Fibroblast of skin of right quadriceps (primary cell): ENCODE measurements at places on chromosomes 7 and 10.

- DNase-seq = peak; percentile 32
Measured at GRCh38 chr7:121341933-121342332, 13.1 kb downstream of the WNT16 start.

- no peak for DNase-seq
Measured at GRCh38 chr7:78578686-78579085, 780.1 kb downstream of the PHTF2 start.

GRCh38 chr7:47358944-47359588 lies 222.8 kb downstream of the TNS3 start:
- no peak for DNase-seq

DNA sequence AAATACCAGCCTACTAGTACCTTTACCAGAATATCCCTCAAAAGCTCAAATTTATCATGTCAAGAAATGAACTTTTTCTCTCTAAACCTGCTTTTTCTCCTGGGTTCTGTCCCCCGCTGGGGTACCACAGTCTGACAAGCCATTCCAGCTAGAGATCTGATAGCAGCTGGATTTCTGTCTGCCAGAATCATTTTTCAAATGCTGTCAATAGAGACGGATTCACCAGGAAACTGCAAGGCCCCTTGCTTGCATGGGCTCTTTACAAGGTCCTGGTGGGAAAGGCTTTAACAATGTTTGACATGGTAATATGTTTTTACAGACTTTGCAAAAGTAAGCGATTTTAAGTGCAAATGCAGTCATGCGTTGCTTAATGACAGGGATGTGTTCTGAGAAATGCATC lies 4.9 kb upstream of the ANXA11 start:
- no peak for DNase-seq

GRCh38 chr7:41237956-41238355 lies 464.9 kb downstream of the INHBA start:
- no peak for DNase-seq

DNA sequence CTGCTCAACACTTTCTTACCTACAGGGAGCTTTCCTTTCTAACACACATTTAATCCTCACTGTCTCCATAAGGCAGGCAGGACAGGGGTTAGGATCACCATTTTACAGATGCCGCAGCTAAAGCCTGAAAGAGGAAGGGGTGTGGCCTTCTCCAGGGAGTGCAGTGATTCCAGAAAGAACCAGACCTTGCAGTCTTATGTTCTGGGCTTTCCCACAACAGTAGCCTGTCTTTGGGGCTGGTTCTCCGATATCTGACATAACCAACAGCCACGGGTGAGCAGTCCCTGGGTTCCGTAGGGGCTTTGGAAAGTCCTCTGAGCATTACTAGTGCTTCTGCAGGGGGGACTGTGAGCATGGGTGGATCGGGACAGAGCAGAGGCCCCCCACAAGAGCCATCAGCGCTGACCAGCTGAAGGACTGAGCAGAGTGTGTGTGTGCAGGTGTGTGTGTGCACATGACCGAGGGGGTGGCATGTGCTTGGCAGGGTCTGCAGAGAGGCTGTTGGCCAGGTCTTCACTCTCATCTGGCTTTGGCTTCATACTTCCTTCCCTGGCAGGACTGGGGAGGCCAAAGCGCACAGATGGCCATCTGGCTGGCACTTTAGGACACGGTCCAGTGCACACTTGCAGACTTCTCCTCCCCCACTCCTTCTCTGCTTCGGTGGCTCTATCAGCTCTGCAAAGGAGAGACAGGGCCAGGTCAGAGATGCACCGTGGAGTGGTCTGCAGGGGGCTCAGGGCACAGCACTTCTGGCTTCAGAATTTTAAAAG lies 400.3 kb downstream of the RPS24 start:
- no peak for DNase-seq

GRCh38 chr10:20200758-20201157 lies 384.5 kb downstream of the PLXDC2 start:
- no peak for DNase-seq

GRCh38 chr7:139068544-139069399 lies 32.9 kb upstream of the ZC3HAV1L start:
- no peak for DNase-seq

DNA sequence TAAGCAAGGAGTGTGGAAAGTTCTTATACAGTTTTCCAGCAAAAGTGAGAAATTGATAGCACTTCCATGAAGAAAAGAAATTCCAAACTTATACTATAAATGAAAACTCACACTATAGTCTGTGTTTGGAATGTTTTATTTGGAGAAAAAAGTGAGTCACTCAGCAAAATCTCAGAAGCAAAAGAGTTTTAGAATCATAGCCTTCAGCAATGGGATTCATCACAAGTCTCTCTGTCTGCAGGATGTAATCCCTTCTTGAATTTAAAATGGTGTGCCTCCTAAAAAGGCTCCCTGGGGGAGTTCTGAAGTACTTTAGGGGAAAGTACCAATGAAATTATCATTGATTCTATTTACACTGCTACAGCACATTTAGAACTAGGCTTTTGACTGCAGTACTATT lies 756.4 kb downstream of the XPNPEP1 start:
- DNase-seq = no peak

DNA sequence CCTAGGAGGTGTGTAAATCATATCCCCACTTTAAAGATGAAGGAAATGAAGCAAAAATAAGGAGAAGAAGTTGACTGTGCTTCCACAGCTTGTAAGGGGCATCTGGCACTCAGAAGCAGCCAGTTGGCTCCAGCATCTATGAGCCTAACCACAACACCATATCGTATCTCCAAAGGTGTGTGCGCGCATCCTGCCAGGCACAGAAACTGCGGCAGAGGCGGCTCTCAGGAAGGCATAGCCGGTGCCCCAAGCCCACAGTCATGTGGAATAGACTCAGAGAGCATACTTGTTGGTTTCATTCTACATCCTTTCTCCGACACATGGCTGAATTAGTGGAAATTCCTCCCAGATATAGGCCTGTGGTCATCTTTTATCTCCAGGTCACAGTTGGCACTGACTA lies 423.9 kb downstream of the CALN1 start:
- DNase-seq = no peak

GRCh38 chr7:115678086-115678982 lies 352.2 kb downstream of the TFEC start:
- DNase-seq = peak; percentile 78

DNA sequence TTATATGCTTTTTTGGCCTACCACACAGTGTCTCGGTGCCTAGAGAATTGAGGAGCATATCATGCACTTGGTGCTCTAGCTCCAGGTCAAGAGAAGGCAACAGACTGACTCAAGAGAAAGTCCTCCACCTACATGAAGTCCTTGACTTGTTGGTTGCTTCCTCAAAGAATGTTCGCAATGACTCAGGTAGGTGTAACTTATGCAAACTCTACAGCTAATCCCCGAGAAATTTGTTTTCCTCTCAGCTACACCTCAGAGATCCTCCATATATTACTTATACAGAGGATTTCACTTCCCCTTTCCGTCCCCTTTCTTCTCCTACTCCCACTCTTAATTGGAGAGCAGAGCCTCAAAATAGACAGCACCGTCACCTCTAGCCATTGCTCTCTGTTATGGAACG lies 1013.1 kb downstream of the KCNMA1 start:
- no peak for DNase-seq

DNA sequence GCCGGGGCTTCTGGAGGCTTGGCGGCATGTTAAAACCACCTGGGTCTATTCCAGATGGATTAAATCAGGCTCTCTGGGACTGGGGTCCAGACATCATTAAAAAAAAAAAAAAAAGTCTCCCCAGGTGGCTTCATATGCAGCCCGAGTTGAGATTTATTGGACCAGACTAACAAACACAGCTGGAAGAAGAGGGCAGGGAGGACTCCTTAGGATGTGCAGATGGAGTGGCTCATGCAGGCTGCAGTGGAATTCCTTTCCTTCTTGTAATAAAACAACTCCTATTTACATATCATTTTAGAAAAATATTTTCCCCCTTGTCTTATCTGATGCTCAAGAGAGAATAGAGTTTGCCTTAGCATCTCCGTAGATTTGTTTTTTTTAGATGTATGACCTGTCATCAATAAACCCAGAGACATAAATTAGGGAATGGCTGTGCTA lies 238.1 kb downstream of the CAMK1D start:
- DNase-seq = peak; percentile 18

GRCh38 chr10:15789793-15790525 lies 70.2 kb upstream of the ITGA8 start:
- DNase-seq = peak; percentile 91

GRCh38 chr7:72042855-72043254 lies 369.3 kb downstream of the CALN1 start:
- DNase-seq = peak; percentile 73

DNA sequence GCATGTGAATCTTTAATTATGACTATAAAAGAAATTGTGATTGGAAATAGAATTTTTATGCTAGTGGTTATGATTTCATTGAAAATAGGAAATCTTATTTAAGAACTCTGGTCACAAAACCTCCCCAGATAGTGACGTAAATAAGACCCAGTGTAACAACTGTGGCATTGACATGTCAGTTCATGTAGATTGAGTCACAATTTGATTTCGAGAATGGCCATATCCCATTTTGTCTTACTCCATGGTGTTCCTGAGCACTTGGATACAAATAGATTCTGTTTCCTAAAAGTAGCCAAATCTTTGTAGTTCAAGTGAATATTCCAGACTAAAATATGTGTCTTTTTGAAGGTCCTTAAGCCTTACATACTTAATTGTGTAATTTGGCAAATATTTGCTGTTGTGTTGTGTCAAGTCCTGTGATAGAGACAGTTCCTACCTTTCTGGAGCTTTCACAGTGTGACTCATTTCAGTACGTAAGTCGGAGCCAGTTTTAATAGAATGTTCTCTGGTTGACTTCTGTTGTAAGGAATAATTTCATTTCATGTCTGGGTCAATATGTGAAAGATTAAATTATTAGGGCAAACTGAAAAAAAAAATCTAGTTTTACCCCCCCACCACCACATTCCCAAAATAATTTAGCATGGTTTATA lies 37.1 kb upstream of the TOMM7 start:
- no peak for DNase-seq

- DNase-seq = peak; percentile 14
Measured at GRCh38 chr10:19488592-19489280, 327.5 kb upstream of the PLXDC2 start.

DNA sequence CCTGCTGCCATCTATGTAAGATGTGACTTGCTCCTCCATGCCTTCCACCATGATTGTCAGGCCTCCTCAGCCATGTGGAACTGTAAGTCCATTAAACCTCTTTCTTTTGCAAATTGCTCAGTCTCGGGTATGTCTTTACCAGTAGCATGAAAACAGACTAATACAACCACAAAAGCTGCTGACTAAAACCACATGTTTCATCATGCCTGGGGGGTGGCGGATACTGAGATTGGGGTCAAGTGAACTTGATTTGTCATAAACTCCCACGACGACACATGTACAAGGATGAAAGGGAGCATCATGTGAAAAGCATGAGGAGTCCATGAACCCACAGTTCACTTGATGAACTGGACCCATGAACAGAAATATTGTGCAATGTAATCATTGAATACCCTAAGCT lies 134.9 kb upstream of the ANK3 start:
- peak; percentile 89 for DNase-seq

DNA sequence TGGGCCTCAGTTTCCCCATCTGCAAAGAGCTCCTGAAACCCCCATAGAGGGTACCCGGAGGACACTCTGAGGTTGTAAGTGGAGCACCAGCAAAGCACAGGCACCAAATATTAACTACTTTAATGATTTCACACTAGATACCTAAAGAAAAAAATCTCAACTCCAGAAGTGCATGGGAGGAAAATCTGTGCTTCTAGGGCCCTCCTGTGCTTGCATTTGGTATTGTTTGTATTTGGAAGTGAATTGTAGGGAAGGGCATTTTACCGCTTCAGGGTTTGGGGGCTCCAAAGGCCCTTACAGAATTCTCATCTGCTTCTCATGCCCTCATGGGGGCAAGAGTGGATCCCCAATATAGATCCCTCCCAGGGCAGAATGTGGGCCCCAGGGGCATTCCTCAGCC lies 22.4 kb upstream of the DRGX start:
- no peak for DNase-seq

- DNase-seq = peak; percentile 13
Measured at GRCh38 chr7:81267508-81267907, 348.7 kb upstream of the SEMA3C start.

DNA sequence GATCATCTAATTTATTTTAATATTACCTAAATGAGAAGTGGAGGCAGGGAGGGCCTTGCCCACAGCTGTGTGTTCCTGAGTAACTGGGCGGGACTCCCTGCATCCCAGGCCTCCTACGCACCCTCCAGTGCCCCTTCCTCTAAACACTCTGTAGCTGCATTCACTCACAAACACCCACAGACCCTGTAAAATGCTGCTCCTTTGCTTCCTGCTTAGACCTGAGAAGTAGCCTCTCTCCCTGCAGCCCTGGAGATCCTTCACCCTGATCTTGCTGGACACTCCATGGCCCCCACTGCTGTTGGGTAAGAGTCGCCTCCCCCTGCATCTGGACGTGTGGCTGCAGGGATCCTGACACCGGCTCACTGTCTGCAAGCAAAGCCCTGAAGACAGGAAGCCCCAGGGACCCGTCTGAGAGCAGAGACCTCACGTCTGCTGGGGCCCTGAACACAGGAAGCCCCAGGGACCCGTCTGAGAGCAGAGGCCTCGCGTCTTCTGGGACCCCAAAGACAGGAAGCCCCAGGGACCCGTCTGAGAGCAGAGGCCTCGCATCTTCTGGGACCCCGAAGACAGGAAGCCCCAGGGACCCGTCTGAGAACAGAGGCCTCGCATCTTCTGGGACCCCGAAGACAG lies 589.8 kb downstream of the DNAJB6 start:
- no peak for DNase-seq

- no peak for DNase-seq
Measured at GRCh38 chr10:69662173-69662877, 32.3 kb downstream of the FAM241B start.

- no peak for DNase-seq
Measured at GRCh38 chr10:45053569-45054100, 52.9 kb downstream of the ZNF22 start.

DNA sequence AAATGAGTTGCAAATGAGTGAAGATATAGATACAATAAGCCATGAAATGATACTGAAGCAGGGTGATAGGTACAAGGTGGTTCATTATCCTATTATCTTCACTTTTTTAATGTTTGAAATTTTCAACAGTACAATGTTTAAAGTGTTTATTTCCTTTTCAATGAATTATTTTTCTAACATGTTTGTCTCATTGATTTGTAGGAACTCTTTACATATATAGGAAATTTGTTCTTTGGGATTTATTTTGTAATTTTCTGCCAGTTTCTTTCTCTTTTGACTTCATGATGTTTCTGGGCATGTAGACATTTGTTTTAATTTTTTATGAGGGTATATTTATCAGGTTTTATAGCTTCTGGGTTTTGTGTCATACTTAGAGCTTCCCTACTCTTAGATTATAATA lies 108.9 kb downstream of the EXOC4 start:
- DNase-seq = no peak

DNA sequence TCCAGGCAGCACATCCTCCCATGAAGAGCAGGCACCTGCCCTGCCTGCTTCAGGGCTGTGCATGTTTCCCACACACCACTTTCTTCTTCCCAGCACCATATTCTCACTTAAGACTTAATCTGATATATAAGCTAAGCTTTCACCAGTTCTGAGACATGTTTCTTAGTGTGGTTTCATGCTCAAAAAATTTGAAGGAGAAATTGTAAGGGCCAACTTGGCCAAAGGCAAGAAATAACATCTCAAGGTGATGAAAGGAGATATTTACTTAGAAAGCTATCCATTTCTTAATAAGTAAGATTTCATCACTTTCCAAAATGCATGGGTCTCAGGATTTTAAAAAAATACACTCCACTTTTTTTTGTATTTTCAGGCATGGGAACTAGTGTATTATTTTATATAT lies 468.1 kb upstream of the AKR1E2 start:
- no peak for DNase-seq
